ENCODE measurements at places on chromosomes 1 and 21. TPM values are rescaled to one million over a fixed set of nuclear protein-coding genes. Genes with fewer than 3 reads are reported as not detected.
A peak's percentile ranks its signal among the peaks of the same experiment; 100 is the strongest.

The FAM72C gene
- 9.1 TPM for total RNA-seq

The MAD2L2 gene
- 95.4 TPM for total RNA-seq

GRCh38 chr21:44370027-44370735 lies 16.8 kb downstream of the TRPM2 start:
- peaks cover 20% of the 10 kb centered on the region for H3K4me1 ChIP-seq
- DNase-seq = peak; percentile 17
- no peak overlapping the region for H3K4me3 ChIP-seq
- peaks cover 7% of the 10 kb centered on the region for H3K27me3 ChIP-seq

DNA sequence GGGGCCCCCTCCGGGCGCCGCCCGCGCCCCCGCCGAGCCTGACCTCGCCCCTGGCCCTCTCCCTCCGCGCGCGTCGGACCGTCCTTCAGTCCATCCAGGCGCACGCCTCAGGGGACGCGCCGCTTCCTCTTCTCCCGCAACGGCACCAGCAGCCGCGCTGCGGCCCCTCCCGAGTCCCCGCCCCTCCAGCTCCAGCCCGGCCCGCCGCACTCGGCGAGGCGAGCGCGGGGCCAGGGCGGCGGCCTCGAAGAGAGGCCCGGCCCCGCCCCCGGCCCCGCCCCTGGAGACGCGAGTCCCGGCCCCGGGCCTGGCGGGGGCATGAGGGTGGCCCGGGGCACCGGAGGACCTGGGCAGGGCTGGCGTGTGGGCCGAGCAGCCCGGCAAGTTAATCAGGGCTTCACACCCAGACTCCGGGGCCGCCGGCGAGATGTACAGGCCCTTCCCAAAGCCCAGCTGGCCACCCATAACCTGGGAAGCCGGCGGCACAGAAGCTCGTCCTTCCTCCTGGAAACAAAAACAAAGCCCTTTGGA lies at the start of gene IGSF3:
TSS of gene IGSF3 (minus strand) at position 159 of the 531 bp plus-strand sequence. CDS start 1,407 bp downstream, outside the sequence.
- H3K27ac ChIP-seq = no peak within 1 kb of the TSS
- H3K27me3 ChIP-seq = peaks cover 75% of the 10 kb centered on the region
- peak; percentile 63 for DNase-seq
- H3K4me3 ChIP-seq = peak within 1 kb of the TSS; percentile 65

The GBP5 gene
- total RNA-seq = 231 TPM

The KLF17 gene
- not detected for total RNA-seq

- H3K4me3 ChIP-seq = no peak overlapping the region
- no peaks in the 10 kb centered on the region for H3K27me3 ChIP-seq
- no peaks in the 10 kb centered on the region for H3K36me3 ChIP-seq
- DNase-seq = no peak
These were observed 122.7 kb downstream of the LMO4 start for GRCh38 chr1:87451229-87451920.

The NCDN gene
- 23.2 TPM for total RNA-seq

DNA sequence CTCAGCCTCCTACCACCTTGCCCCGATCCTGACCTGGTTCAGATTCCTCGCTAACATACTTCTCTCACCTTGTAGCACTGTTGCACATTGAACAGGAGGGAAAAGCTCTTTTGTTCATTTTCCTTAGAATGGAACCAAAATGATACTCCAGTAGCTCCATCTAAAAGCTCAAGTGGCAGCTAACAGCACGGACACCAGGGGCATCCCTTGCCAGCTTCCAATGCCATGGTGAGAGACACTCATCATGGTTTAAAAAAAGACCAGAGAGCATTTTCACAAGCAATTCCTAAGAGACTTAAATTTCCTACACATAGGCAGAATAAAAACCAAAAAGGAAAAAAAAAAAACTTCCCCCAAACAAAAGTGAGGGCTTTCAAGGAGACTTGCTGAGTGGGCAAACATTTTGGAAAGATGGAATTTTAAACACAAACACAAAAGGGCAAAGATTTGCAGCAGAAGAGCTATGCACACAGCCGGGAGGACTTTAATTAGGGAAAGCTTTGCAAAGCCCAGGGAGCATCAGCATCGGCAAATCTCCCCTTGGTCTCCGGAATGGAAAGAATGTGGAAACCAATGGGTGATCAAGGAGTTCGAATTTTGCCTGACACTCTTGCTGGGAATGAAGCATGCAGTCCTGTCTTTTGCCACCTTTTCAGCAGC lies 84.3 kb downstream of the CAPZB start:
- peaks cover 21% of the 10 kb centered on the region for H3K36me3 ChIP-seq
- H3K4me1 ChIP-seq = peaks cover 23% of the 10 kb centered on the region
- H3K27ac ChIP-seq = no peak overlapping the region
- no peak for DNase-seq
- no peak overlapping the region for H3K4me3 ChIP-seq
- H3K27me3 ChIP-seq = no peaks in the 10 kb centered on the region

The IGSF21 gene
- total RNA-seq = not detected

DNA sequence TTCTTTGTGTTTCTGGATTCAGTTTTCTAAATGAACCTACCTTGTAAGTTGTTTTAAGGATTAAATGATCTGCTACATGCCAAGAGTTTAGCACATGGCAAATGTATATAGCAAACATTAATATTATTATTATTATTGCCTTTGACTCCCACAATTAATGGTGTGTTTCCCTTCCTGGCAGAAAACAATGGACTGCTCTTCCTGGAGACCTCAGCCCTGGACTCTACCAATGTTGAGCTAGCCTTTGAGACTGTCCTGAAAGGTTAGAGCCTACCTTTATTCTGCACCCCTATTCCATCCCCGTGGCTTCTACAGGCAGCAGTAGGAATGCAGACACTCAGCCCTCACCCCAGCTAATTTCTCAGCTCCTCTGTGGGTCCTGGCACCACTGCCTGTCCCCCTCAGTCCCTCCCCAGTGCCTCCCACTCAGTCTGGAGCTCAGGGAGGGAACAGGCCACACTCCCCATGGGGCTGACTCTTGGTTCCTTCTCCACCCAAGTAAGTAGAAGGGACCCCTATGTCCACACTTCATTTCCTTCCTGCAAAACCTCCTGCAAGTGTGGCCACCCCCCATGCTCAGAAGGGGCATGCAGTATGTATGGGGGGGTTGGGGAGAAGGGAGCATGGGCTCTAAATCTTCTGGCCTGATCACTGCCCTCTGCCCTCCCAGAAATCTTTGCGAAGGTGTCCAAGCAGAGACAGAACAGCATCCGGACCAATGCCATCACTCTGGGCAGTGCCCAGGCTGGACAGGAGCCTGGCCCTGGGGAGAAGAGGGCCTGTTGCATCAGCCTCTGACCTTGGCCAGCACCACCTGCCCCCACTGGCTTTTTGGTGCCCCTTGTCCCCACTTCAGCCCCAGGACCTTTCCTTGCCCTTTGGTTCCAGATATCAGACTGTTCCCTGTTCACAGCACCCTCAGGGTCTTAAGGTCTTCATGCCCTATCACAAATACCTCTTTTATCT lies 8.8 kb downstream of the RAB25 start:
- DNase-seq = no peak
- H3K27me3 ChIP-seq = peaks cover 8% of the 10 kb centered on the region
- peaks cover 8% of the 10 kb centered on the region for H3K4me1 ChIP-seq
- no peak overlapping the region for H3K4me3 ChIP-seq
- no peaks in the 10 kb centered on the region for H3K36me3 ChIP-seq

The BCL2L15 gene
- 1.1 TPM for total RNA-seq

The CACNA1E gene
- total RNA-seq = not detected

DNA sequence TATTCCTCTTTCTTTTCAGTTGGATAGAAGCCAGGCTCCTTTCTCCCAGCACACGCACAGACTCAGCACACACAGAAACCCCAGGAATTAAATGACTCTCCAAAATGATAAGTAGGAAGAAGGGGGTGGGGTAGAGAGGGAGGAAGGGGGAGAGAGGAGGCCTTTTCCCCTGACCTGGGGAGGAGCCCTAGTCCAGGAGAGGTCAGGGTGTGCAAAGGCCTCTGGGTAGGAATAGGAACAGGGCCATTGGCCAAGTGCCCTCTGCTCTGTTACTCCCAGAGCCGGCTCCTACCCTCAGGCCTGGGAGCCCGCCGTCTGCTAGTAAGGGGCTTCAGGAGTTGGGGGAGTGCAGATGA lies 35.6 kb upstream of the PUM1 start:
- no peak overlapping the region for H3K4me3 ChIP-seq
- H3K36me3 ChIP-seq = no peaks in the 10 kb centered on the region
- no peak for DNase-seq
- H3K4me1 ChIP-seq = no peaks in the 10 kb centered on the region
- no peaks in the 10 kb centered on the region for H3K27me3 ChIP-seq

The TCP10L gene
- total RNA-seq = 1.1 TPM

DNA sequence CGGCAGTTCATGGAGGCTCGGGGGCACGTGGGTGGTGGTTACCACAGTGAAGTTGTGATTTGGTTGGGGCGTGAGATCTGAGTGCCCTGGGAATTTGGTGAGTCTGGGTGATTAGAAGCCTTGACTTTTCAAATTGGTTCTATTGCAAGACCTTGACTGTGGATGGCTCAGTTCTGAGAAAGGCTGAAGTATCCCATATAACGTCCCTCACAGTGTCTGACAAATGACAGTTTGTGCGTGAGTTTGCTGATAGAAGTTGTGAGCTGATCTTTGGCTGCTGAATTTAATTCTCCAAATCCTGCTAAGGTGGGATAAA lies 549 bp downstream of the MSH4 start:
- no peak overlapping the region for H3K27ac ChIP-seq
- peaks cover 7% of the 10 kb centered on the region for H3K4me1 ChIP-seq
- no peaks in the 10 kb centered on the region for H3K27me3 ChIP-seq
- no peak for DNase-seq

DNA sequence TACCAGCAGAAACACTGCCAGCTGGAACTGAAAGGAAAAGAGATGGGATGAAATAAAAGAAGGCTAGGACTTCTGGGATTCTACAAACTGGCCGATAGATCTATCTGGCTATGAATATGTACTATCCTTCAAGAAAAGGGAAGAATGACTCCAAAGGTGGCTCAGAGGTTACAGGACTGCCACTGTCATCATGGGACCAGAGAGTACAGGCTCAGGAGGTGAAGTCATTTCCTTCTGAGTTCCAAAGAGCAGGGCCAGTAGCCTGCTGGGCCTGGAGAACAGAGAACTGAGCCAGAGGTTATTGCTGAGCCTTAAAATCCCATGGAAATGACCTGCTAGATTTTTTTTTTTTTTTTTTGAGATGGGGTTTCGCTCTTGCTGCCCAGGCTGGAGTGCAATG lies 27.6 kb downstream of the ZNF496 start:
- H3K36me3 ChIP-seq = peaks cover 43% of the 10 kb centered on the region
- no peaks in the 10 kb centered on the region for H3K27me3 ChIP-seq
- peaks cover 1% of the 10 kb centered on the region for H3K4me1 ChIP-seq
- DNase-seq = no peak

DNA sequence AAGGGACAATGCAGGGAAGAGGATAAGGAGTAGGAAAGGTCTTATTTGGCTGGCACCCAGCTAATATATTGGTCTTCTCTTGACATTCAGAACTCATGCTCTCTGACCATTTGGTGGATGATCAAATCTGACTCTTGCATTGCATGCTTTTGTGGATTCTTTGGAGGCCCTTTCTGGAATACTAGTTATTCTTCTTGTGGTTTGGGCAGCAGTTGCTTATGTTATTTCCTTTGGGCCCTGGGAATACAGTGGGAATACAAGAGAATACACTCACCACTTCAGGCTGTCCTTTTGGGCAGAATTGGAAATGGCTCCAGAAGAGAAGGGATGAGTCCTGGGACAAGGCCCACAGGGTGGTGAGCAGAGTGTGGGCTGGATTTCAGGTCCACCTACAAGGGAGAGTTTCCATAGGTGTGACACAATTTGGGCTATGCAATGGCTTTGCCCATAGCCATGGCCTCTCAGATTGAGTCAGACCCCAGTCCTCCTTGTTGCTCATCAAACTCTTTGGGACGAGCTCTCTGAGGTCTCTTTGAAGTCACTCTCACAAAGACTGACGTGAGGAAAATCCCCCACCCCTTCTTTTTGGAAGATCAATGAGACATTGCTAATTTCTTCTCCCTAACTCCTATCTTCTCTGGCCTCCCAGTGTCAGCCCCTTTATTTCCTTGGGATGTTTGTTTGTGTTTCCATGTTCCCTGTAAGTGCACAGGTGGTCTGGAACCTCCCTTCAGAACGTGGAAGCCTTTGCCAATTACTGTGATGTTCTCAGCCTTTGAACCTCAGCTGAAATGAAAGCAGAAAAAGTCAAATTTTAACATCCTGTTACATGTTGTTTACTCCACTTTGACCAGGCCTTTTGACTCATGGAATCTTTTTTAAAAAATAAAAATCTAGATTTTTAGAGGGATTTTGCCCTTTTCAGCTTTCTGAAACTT lies 19.4 kb downstream of the HSD11B1 start:
- peaks cover 4% of the 10 kb centered on the region for H3K36me3 ChIP-seq
- peaks cover 16% of the 10 kb centered on the region for H3K4me1 ChIP-seq
- H3K4me3 ChIP-seq = peak overlapping the region; percentile 47
- no peaks in the 10 kb centered on the region for H3K27me3 ChIP-seq

DNA sequence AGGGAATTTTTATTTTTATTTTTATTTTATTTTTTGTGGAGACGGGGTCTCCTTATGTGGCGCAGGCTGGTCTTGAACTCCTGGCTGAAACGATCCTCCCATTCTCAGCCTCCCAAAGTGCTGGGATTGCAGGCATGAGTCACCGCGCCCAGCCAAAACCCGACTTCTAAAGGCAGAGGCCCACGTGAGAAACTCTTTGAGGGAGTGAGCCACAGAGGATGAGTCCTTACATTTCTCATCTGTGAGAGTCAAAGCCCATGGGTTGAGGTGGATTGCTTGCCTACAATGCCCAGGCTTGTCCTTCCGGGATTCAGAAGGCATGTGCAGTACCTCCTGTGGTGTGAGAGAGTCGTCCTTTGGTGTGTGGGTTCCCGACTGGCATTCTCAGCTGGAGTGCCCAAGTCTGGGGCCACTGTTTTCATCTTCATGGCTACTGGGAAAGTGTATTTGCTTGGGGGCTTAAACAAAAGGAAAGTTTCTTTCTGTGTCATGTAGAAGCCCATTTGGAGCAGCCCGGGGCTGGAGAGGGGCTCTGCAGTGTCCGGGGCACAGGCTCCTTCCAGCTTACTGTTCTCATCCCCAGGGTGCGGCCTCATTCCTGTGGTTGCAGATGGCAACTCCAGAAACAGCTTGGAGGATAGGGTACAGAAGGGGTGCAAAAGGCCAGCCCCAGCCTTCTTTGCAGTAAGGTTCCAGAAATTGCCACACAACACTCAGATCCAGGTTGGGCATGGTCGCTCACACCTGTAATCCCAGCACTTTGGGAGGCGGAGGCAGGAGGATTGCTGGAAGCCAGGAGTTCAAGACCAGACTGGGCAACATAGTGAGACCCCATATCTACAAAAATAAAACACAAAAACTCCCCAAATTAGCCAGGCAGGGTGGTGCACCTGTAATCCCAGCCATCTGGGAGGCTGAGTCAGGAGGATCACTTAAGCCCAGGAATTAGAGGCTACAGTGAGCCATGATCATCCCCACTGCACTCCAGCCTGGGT lies 29.4 kb upstream of the CSF3R start:
- no peaks in the 10 kb centered on the region for H3K36me3 ChIP-seq
- no peak overlapping the region for H3K4me3 ChIP-seq
- no peak overlapping the region for H3K27ac ChIP-seq

GRCh38 chr1:174013864-174014418 lies 8.2 kb downstream of the RC3H1 start:
- no peak overlapping the region for H3K4me3 ChIP-seq
- H3K4me1 ChIP-seq = peaks cover 24% of the 10 kb centered on the region
- H3K36me3 ChIP-seq = peaks cover 25% of the 10 kb centered on the region
- H3K27ac ChIP-seq = no peak overlapping the region

The TMEM269 gene
- total RNA-seq = 0.22 TPM
